ENCODE measurements at places on chromosomes 3 and 15. TPM values are rescaled to one million over a fixed set of nuclear protein-coding genes. Genes with fewer than 3 reads are reported as not detected.

Gene CORO2B
- 1.00 TPM for total RNA-seq

DNA sequence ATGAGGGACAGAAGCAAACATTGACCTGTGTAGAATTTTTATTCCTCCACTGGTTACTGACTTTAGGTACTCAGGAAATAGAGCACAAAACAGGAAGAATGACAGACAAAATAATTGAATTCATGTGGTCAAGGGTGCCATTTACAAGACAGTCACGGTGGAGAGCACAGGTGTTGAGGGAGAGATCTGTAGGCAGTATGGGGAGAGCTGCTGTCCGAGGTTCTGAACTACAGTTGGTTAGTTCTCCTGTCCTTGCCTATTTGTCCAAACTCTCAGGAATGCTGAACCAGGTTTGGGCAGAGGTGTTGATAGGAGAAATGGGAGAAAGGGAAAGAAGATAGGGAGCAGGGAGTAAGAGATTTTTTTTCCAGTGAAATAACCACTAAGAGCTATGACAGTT lies 178.5 kb upstream of the ZBTB20 start:
- H3K27me3 ChIP-seq = peaks cover 1% of the 10 kb centered on the region
- no peaks in the 10 kb centered on the region for H3K36me3 ChIP-seq
- peak; percentile 50 for DNase-seq
- peaks cover 5% of the 10 kb centered on the region for H3K4me1 ChIP-seq

GRCh38 chr15:38868326-38869114 lies 303.9 kb upstream of the RASGRP1 start:
- H3K36me3 ChIP-seq = no peaks in the 10 kb centered on the region
- DNase-seq = no peak
- H3K27ac ChIP-seq = no peak overlapping the region
- no peak overlapping the region for H3K4me3 ChIP-seq
- no peaks in the 10 kb centered on the region for H3K27me3 ChIP-seq

Gene CLEC3B
- 1.2 TPM for total RNA-seq

DNA sequence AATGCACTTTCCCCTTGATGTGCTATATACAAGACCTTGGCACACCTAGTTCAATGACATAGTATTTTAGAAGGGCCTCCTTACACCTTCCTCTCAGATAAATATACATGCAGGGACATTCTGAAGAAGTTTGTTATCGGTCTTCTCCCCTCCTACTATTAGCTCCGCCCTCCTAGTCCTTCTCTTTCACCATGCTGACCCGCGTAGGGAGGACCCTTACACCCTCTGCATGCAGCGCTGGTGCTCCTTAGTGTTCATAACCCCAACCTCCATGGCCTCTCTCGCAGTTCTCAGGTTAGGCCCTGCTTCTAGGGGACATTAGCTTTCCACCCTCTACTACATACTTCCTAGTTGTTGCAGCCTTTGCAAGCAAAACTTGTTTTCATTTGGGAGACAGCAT lies 146.4 kb downstream of the PGPEP1L start:
- peaks cover 56% of the 10 kb centered on the region for H3K4me1 ChIP-seq
- H3K4me3 ChIP-seq = no peak overlapping the region
- H3K27me3 ChIP-seq = no peaks in the 10 kb centered on the region
- peak overlapping the region; percentile 65 for H3K27ac ChIP-seq

- H3K4me3 ChIP-seq = no peak overlapping the region
- H3K4me1 ChIP-seq = no peaks in the 10 kb centered on the region
- H3K36me3 ChIP-seq = no peaks in the 10 kb centered on the region
- peak; percentile 42 for DNase-seq
- H3K27ac ChIP-seq = no peak overlapping the region
- H3K27me3 ChIP-seq = peaks cover 34% of the 10 kb centered on the region
Measured at GRCh38 chr3:99753268-99753975, 64.2 kb upstream of the CMSS1 start.

Gene NPTN
- 116 TPM for total RNA-seq

Gene GOLIM4
- total RNA-seq = 90.7 TPM

Gene MYO9A
- 79.5 TPM for total RNA-seq

DNA sequence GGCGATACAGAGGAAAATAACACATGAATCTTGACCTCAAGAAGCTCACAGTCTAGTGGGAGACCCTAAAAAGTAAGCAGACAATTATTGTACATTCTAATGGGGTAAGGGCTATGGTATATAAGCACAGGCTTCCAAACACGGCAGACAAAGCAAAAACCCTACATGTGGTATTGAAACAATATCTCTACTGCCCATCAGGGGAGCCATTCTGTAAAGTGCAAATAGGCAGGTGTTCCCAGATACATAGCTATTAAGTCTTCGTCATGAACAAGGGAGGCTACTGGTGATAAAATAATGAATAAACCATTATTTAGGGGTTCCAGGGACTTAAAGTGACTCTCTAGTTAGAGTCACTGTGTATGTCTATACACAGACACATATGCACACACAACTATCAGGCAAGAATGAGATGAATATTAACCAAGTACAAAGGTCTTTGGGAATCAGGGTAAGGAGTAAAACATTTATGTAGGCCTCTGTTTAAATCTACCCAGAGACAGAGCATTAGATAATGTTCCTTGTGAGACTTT lies 38.7 kb upstream of the ASB14 start:
- no peaks in the 10 kb centered on the region for H3K36me3 ChIP-seq
- H3K27me3 ChIP-seq = no peaks in the 10 kb centered on the region

Gene COL6A5
- 0.04 TPM for total RNA-seq

DNA sequence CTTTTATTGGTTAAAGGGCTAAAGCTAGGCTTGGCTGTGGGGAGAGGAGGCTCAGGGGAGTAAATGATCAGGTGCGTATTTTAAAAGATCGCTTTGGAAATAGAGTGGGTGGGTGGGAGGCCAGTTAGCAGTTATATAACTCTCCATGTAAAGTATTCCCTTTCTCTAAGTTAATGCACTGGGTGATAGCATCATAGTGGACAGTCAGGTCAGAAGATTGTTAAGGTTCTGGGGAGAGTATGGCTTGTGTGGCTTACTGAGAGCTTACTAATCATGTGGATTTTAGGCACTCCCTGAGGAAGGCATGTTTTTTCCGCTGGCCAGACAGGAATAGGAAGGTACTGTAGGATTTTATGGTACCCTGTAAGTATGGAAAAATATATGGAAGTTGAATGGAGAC lies 6.3 kb upstream of the EIF3J start:
- H3K36me3 ChIP-seq = peaks cover 5% of the 10 kb centered on the region
- peaks cover 3% of the 10 kb centered on the region for H3K4me1 ChIP-seq
- H3K27me3 ChIP-seq = no peaks in the 10 kb centered on the region
- no peak overlapping the region for H3K27ac ChIP-seq
- H3K4me3 ChIP-seq = no peak overlapping the region

GRCh38 chr3:94709249-94709902 lies 646.5 kb downstream of the NSUN3 start:
- no peaks in the 10 kb centered on the region for H3K36me3 ChIP-seq
- peaks cover 7% of the 10 kb centered on the region for H3K27me3 ChIP-seq
- H3K27ac ChIP-seq = no peak overlapping the region
- H3K4me1 ChIP-seq = no peaks in the 10 kb centered on the region

- no peak overlapping the region for H3K27ac ChIP-seq
- H3K4me1 ChIP-seq = peaks cover 22% of the 10 kb centered on the region
- H3K27me3 ChIP-seq = no peaks in the 10 kb centered on the region
- H3K4me3 ChIP-seq = no peak overlapping the region
Measured at GRCh38 chr3:65398953-65399352, 639.8 kb downstream of the MAGI1 start.

DNA sequence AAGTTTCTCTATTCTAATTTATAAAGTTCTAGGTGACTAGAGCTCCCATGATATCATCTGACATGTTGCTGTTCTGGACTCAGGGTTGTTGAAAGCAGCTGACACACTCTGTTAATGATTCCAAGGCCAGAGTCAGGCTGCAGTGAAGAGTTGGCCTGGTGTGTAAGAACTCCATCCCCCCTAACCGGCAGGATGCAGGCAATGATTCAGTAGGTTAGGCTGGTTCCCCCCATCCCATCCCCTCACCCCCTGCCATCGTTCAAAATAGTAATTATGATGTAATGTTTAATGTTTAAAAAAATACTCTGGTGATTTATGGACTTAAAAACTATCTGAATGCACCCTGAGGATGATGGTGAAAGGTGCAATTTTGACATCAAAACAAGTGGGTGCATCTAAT lies 4.6 kb upstream of the TRIM71 start:
- peaks cover 10% of the 10 kb centered on the region for H3K27me3 ChIP-seq
- H3K27ac ChIP-seq = no peak overlapping the region
- no peaks in the 10 kb centered on the region for H3K36me3 ChIP-seq
- no peak for DNase-seq
- peaks cover 17% of the 10 kb centered on the region for H3K4me1 ChIP-seq

- no peaks in the 10 kb centered on the region for H3K27me3 ChIP-seq
- peaks cover 30% of the 10 kb centered on the region for H3K4me1 ChIP-seq
- peaks cover 28% of the 10 kb centered on the region for H3K36me3 ChIP-seq
- H3K27ac ChIP-seq = peak overlapping the region; percentile 28
- no peak for DNase-seq
Measured at GRCh38 chr3:36906504-36907149, 38.2 kb downstream of the TRANK1 start.

- H3K27ac ChIP-seq = no peak overlapping the region
- no peak for DNase-seq
- H3K27me3 ChIP-seq = no peaks in the 10 kb centered on the region
- no peak overlapping the region for H3K4me3 ChIP-seq
- H3K4me1 ChIP-seq = peaks cover 25% of the 10 kb centered on the region
- peaks cover 5% of the 10 kb centered on the region for H3K36me3 ChIP-seq
Measured at GRCh38 chr3:71258116-71258515, 325.4 kb downstream of the FOXP1 start.

Measured in mesothelial cell of epicardium (in vitro differentiated cells).